ENCODE measurements at places on chromosomes 3 and 15.

DNA sequence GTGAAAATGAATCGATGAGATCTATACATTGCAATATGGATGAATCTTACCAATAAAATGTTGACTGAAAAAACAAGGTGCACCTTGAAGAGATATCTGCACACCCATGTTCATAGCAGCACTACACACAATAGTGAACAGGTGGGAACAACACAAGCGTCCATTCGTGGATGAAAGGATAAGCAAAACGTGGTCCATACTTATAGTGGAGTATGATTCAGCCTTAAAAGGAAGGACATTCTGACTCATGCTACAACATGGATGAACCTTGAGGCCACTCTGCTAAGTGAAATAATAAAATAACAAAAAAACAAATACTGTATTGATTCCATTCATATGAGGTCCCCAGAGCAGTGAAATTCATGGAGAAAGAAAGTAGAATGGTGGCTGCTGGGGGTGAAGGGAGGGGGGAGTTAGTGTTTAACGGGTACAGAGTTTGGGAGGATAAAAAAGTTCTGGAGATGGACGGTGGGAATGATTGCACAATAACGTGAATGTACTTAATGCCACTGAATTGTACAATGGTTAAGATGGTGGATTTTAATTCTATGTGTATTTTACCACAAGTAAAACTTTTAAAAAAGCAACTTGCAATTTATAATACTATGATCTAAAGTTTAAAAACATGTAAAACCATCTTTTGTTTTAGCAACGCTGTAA is 35.6 kb downstream of the IQSEC1 start:
- DNase-seq, result no peak

DNA sequence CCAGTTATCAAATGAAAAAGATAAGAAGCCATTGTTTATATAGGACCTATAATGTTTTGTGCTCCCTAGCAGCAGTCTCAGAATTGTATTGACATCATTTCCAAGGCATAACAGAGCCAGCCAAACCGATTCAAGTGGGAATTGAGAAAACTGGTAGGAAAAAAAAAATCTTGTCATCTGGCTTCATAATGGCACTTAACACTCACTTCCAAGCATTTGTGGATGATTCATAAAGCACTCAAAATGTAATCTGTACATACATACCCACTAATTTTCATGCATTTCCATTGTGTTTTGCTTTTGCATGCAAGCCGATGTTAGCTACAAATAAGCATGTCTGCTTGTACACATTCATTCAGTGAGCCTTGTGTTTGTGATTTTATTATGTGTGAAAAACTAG is 18.6 kb upstream of the TRPC1 start:
- no peak for DNase-seq

- no peak for DNase-seq
Observed at GRCh38 chr15:29067949-29068348, 182.2 kb downstream of the APBA2 start.

DNA sequence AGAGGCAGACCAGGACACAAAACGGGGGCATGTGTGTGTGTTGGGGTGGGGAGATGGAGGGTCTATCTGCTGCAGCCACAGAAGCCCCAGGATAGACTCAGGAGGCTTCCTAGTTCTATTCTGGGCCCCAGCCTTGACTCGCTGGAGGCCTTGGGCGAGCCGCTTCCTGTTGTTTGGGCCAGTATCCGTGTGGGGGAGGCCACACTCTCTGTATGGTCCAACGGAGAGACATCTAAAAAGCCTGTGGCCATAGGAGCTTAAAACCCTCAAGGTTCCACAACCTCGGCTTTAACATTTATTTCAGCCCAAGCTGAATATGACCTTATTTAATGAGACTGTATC is 32.8 kb downstream of the POC1A start:
- DNase-seq, result no peak

- DNase-seq, result no peak
Observed at GRCh38 chr15:67146875-67147381, 81.5 kb downstream of the SMAD3 start.

GRCh38 chr15:29270169-29270955 is 740 bp upstream of the NSMCE3 start:
- DNase-seq, result no peak

DNA sequence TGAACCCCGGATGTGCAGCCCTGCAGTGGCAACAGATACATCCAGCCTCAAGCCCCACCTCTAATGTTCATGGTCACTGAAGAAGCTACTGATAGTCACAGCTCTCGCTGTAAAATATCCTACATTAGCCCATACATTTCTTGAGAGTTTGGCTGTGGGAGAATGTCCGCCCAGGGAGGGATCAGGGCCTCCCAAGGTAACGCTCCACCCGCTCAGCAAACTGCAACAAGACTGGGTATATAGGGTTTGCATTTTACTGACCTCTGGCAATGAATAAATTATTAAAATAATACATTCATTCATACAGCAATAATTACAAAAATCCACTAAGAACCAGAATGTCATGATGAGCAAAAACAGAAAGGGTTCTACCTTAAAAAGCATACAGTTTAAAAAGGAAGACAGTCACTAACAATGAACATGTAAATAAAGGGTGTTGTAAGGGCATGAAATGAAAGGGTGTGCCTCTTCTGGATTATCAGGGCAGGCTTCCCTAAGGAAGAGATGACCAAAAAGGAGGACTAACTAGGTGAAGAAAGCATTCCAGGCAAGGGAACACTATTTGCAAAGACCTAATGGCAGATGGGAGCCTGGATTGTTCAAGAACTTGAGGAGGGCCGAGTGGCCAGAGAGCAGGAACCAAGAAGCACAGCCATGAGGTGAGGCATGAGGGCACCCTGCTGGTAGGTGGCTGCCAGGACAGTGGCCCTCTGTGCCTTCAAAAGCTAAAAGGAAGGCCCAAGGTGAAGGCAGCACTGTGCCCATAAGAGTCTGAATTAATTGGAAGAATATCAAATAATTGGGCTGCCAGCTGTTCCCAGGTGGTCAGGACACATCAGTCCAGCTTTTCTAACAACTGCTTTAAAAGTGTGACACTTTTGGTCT is 28.1 kb upstream of the CTDSPL start:
- no peak for DNase-seq

- no peak for DNase-seq
Observed at GRCh38 chr3:49630784-49631183, 43.4 kb upstream of the APEH start.

DNA sequence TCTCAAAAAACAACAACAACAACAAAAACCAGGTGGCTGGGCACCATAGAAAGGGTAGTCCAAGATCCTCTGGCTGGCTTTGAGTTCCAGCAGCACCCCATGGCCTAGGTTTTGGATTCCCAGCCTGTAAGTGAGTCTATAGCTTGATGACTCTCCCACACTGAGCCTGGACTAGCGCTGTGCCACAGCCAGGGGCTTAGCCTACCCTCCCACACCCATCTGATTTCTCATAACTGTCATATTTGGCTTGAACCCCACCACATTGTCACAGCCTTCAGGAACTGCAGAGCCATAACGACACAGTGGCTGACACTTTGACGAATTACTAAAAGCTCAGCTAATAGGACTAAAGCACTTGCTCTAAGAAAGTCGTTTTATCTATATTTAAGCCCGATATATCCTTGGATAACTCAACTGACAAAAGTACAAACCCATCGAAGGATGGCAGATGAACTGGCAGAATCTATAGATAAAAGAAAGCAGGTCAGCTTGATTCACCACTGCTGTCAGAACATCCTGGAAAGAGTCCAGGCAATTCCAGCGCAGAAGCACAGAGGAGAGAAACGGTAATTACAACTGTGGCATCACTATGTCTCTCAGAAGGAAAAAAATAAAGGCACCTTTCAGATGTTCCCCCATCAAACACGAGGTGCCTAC is 62.1 kb downstream of the HOMER2 start:
- no peak for DNase-seq

GRCh38 chr3:180804916-180805315 is 107.6 kb upstream of the FXR1 start:
- DNase-seq, result no peak

DNA sequence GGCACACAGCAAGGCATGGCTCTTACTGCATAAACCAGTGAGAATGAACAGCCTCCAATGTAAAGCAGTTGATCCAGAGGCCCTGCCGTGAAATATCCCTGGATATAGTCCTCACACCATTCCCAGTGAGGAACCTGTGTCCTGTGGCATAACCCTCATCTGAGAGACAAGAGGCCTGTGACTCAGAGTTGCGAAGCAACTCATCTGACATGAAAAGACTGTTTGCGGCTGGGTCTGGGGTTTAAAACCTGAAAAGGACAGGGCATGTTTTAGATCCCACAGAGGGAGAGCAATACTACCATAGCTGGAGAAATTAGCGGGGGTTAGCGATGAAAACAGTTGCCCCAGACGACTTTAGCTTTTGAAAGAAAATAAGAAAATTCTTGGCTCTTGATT is 165.3 kb upstream of the BHLHE40 start:
- DNase-seq, result no peak

GRCh38 chr3:102514241-102514640 is 79.4 kb downstream of the ZPLD1 start:
- DNase-seq, result no peak

- DNase-seq, result no peak
Observed at GRCh38 chr3:53235545-53235944, 20.3 kb downstream of the TKT start.

DNA sequence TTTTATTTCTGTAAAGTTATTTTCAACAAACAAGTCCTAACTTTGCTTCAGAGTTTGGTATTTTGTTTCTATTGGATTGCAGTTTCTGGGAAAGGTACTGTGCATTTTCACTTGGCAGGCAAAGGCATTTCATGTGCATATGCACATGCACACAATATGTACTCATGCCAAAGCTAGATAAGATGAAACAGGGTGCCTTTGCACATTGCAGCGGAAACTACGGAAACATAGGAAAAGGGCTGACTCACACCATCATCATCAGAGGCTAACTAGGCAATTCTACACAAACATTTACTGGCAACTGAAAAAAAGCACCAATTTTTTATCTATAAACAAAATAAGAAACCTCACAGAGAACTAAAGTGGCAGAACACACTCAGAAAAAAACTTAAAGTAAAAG is 550.6 kb upstream of the NECTIN3 start:
- no peak for DNase-seq
